ENCODE measurements at places on chromosomes 3 and 15.

- no peak for DNase-seq
Measured at GRCh38 chr3:32685543-32686185, 676 bp downstream of the CNOT10 start.

- no peak for DNase-seq
Measured at GRCh38 chr3:178849199-178849910, 222.3 kb downstream of the ZMAT3 start.

DNA sequence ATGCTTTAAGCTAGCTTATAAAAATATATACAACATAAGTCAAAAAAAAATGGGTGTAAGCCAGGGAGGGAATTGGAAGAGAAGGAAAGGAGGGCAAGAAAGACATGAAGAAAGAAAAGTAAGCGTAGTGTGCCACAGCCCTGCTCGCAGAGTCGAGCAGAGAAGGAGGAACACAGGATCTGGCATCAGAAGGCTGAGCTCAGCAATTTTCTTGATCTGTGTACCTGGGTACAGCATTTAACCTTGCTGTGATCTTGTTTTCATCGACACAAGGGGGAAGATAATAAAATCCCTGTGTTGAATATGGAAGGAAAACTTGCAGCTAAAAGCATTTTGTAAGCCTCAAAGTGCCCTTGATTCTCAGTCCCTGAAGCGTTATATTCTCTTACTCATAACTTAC, 23.7 kb upstream of the C2CD4B start:
- DNase-seq = no peak

DNA sequence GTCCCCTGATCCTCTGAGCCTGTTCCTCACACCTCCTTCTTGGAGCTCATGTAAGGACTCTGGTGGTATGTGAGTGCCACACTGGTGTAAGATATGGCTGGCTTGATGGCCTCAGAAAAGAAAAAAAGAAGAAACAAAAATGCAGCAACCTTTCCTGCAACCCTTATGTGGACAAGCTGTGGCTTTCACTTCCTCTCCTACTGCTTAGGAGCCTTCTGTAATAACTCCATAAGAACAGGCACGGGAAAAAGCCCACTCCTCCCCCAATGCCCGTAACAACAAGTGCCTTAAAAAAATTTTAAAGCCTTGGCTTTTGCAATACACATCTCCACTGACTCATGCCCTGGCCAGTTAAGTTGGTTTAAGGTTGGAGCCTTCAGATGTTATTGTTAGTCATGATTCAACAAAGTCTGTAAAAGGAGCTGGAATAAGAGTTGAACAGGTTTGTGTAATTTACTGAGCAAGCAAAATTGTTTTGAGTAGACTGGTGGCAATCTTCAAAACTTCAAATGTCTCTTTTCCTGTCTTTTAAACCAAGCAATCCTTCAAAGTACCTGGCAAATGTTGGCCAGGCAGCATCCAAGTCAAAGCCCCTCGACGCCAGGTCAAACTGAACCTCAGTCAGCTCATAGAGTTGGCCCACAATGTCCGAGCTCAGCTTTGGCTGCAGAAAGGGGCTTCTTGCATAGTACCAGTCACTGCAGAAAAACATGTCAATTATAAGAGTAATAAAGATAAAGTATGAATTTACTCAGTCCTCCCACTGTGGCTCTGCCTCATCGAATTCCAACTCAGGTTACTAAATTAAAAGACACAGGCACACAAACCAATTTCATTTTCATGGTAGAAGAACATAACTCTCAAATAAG, 22.9 kb downstream of the FYCO1 start:
- DNase-seq = no peak

DNA sequence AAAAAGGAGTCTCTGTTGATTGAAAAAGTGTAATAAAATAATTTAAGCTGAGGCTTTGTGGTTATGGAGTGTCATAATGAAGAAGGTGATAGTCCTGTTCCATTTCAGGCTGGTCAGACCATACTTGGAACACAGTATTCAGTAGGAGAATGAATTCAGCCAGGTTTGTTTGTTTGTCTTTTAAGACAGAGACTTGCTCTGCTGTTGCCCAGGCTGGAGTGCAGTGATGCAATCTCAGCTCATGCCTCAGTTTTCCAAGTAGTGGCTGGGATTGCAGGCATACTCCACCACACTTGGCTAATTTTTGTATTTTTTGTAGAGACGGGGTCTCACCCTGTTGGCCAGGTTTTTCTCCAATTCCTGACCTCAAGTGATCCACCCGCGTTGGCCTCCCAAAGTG, 33.5 kb downstream of the IQGAP1 start:
- no peak for DNase-seq

DNA sequence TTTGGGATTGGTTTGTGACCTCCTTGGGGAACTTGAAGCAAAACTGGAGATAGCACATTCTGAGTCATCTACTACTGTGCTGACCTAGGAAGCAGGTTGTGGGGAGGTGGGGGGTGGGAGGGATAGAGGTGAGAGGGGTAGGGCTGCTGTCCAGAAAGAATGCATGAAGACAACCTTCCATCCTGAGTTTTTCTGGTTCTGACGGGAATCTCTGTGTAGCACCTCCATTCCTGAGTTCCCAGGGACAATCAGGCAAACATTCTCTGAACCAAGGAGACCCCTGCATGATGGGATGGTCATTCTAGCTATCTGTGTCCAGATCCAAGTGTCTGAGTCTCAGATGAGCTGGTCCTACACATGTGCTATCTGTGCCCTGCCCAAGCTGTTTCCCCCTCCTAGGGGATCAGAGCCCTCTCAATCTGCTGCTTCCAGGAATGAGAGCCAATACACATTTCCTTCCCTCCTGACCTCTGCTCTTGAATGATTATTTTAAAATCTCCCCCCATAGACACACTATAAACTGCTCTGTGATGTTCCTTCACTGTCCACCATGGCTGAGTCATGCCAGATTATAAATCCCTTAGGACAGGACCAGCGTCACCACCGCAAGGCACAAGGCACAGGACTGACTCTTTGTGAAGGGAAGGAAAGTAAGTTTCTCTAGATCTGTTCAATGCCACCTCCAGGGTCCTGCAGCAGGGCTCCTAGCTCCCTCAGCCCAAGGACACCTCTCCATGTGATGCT, 2.2 kb upstream of the CD276 start:
- DNase-seq = no peak

GRCh38 chr3:11609481-11609880, 34.2 kb downstream of the VGLL4 start:
- DNase-seq = no peak

Data from right hindlimb (tissue), 1 donor.